M059J (cell line): ENCODE measurements at places on chromosomes 1 and 21. TPM values are rescaled to one million over a fixed set of nuclear protein-coding genes. Genes with fewer than 3 reads are reported as not detected.

DNA sequence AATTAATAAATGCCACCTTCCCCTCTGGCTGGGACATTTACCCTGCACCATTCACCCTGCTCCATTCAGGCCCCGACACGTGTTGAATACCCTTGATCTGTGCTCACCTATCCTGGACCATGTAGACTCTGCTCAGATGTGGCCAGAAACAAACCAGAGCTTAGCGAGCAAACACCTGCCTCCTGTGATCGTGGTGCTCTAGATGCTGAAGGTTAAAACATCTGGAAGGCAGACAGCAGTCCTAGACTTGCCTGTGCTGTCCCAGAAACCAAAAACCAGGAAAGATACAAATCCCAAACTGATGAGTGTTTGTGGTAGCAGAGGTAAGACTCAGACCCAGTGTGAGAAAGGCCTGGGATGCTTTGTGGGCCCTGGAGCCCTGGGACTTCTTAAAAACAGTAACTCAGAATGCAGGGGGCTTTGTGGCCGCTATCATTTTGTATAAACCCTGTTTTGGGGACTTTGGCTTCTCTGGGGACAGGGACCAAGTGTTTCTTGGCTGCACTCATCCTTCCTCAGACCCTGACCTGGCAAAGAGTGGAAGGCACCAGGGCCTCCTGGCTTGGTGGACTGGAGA is 99.6 kb downstream of the DMRTB1 start:
- DNase-seq, result no peak

GRCh38 chr1:117892512-117892911 is 36.9 kb downstream of the GDAP2 start:
- DNase-seq, result no peak

DNA sequence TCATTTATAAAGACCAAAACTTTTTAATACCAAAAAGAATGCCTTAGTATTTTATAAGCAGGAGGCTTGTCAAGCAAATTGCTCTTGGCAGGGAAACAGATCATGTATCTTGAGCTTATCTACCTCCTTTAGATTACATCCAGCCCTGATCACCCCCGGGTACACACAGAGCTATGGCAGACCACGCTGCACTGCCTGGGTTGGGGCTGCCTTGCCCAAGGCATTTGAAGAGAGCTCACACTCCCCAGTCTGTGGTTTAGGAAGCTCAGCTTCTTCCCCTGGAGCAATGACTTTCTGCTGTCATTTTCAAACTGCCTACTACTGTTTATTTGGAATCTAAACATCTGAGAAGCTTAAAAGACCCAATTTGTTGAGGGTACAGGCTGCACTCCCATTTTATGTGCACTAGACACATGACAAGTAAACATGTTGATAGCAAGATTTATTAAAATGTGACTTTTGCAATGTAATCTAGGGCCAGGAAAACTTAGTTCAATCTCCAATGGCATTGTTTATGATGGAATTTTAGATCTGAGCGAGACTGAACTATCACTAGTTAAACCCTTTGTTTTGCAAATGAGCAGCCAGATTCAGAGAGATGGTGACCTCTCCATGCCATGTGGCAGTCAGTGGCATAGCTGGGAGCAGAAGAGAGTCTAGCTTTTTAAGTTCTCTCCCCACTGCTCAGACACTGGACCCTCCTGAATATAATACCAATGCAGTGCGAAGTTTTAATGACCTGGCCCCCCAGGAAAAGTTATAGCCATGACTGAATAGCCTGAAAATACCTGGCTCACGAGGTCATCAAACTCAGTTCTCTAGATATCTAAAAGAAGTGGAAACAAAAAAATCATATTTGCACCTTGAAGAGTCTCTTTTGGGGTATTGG is 214.9 kb downstream of the HLX start:
- DNase-seq, result peak; percentile 92

- no peak for DNase-seq
These were observed 16.3 kb downstream of the CCDC17 start for GRCh38 chr1:45607404-45608074.

- peak; percentile 45 for DNase-seq
These were observed 413.7 kb downstream of the PTPRU start for GRCh38 chr1:29650041-29650400.

GRCh38 chr1:68801440-68801839 is 304.6 kb upstream of the DEPDC1 start:
- no peak for DNase-seq

GRCh38 chr1:47507144-47507543 is 69.3 kb downstream of the FOXD2 start:
- no peak for DNase-seq

The OR2T11 gene
- not detected in 2 replicates for total RNA-seq

The CYP2J2 gene
- 1.7 and 3.2 TPM in 2 replicates for total RNA-seq

The MCOLN2 gene
- total RNA-seq, result 7.7 and 9.6 TPM in 2 replicates

The TMEM82 gene
- total RNA-seq, result not detected in 2 replicates

The SLAMF6 gene
- not detected in 2 replicates for total RNA-seq

The CAMK2N1 gene
- total RNA-seq, result 5.2 and 7.2 TPM in 2 replicates
